Glutamatergic neuron (in vitro differentiated cells): ENCODE measurements at places on chromosomes 1 and 21.

- peak; percentile 82 for DNase-seq
Measured at GRCh38 chr1:161209790-161210409, 5.2 kb upstream of the FCER1G start.

GRCh38 chr1:212255705-212256307 is 29.4 kb upstream of the PPP2R5A start:
- DNase-seq: no peak

GRCh38 chr1:54619749-54620148 is 3.6 kb downstream of the FAM151A start:
- DNase-seq: peak; percentile 35

DNA sequence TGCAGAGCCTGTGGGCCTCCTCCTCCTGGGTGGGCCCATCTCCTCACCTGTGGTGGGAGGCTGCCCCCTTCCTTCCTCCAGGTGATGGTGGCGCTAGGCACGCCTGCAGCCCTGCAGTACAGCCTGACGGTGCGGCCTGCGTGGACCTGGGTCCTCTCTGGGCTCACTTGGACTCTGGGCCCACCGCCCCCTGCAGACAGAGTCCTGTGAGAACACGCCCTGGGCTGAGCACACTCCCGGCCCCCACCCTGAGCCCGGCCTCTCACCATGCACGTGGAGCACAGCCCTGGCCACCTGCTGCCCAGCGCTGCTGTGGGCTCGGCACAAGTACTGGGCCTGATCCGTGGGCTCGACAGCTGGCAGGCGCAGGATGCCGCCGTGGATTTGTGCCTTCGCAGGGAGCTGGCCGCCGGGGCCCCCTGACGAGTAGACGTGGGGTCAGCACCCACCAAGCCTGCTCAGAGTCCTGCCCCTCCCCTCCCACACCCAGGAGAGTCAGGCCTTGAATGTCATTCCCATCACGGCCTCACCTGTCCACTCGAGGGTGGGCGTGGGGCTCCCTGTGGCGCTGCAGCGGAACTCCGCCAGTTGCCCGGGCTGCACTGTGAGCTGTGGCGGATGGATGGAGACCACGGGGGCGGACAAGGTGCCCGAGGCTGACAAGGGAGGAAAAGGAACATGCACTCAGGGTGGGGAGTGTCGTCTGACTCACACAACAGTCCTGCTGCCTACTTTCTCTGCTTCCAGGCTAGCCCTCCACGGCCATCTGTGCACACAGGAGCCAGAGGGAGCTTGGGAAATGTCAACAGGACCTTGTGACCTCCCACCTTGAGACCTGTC is 43.4 kb downstream of the LDLRAD2 start:
- DNase-seq: no peak

GRCh38 chr1:81471255-81471654 is 329.5 kb upstream of the ADGRL2 start:
- DNase-seq: no peak

GRCh38 chr21:34576041-34576511 is 38.8 kb downstream of the RCAN1 start:
- no peak for DNase-seq

DNA sequence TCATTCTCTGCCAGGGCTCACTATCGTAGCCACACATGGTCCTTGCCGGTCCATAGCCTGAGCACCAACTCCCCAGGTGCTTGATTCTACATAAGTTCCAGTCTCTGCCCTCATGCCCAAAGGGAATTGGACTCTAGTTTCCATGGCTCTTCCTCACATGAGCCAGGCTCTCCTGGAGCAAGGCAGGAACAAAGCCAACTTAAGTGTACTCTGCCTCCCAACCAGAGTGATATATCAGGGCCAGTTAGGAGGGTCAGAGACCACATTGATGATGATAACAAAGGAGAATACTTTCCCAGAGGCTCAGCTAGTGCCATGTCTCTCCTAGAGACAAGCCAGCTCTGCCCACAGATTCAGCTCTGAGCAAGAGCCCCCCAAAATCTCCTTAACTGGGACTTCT is 70.9 kb downstream of the ERI3 start:
- DNase-seq: no peak

DNA sequence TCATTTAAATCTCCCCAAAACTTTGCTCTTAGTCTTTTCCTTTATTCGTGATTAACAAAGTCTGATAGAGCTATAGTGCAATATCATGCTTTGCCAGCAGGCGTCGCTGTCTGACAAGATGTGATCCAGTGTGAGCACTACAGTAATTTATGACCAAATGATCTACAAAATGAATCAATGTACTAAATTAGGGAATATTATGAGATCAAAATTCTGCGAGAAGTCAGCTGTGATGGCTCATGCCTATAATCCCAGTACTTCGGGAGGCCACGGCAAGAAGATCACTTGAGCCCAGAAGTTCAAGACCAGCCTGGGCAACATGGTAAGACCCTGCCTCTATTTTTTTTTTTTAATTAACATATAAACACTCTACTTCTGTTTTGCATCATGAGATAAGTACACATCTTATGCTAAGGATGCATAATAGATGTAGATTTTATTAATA is 3.6 kb upstream of the SPSB1 start:
- peak; percentile 75 for DNase-seq

DNA sequence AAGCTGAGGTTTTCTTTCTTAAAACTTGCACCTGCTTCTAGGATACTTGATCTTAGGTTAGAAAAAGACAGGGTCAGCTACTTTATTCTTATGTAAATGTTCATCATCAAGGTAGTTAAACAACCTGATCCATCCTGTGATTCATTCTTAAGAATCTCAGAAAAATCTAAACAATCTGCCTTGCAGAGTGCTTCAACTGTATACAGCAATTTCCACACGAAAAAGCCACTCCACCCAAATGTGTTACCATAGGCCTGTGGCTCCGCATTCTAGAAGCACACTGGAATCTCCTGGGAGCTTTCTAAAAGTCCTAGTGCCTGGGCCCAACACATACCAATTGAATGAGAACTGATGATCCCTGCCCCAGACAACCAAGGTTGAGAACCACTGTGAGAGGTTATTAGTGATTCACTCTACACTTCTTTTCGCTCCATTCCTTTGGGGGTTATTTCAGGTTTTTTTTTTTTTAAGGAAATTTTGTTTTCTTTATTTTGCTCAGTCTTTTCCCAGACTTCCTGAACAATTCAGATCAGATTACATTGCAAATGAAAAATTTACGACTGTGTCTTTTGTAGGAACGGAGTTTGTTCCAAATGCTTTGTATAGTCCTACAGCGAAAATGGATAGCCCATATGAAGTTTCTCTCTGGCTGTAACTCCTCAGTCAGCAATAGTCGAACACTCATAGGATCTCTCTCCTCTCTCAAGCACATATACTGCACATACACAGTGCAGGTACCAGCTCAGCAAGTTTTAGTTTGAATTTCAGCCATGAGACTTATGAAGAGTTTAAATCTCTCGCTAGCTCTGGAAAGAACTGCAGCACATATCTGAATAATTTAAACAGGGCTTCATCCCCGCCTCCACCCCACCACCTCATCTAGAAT is 16.1 kb downstream of the SMYD2 start:
- no peak for DNase-seq

- DNase-seq: no peak
Measured at GRCh38 chr21:37389456-37389855, 22.9 kb downstream of the DYRK1A start.

- DNase-seq: no peak
Measured at GRCh38 chr1:200473698-200474371, 64.0 kb upstream of the ZNF281 start.

DNA sequence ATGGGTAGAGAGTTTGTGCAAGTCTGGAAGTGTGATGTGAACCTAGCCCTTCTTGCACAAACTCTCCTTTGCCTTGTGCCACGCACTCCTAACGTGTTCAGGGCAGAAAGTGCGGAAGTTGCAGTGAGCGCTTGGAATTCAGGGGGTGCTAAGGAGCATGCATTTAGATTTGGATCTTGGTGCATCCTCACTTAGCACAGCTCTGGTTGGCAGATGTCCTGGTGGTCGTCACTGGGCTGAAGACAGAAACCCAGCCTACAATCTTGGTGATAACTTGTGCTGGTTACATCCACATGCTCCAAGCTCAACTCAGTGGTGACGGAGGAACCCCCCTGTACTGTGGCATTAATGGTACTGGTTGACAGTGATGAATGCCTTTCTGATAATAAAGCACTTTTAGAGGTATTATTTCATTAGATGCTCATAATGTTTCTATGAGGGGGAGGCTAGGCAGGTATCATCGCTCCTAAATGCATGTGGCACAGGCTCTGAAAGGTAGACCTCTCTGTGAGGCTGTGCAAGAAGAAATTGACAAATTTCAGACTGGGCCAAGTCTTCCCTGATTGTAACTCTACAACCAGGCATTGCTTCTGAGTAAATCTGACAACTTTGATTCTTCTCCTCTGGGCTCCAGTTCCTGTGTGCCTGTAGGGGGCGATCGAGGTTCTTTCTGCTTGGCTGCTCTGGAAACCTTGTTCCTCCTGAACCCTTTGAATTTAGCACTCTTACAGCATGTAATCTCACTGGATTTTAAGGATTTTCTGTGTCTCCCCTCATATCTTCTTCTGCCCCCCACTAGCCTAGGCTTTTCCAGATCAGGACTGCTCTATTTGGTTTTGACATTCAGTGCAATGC is 40.6 kb downstream of the MAPKAPK2 start:
- DNase-seq: peak; percentile 67

- no peak for DNase-seq
Measured at GRCh38 chr1:98523256-98523655, 138.3 kb upstream of the SNX7 start.

- no peak for DNase-seq
Measured at GRCh38 chr1:179973198-179974110, 18.8 kb downstream of the CEP350 start.

- DNase-seq: no peak
Measured at GRCh38 chr1:48216313-48216712, 6.2 kb upstream of the SLC5A9 start.

- no peak for DNase-seq
Measured at GRCh38 chr21:41501919-41502318, 6.0 kb downstream of the TMPRSS2 start.

DNA sequence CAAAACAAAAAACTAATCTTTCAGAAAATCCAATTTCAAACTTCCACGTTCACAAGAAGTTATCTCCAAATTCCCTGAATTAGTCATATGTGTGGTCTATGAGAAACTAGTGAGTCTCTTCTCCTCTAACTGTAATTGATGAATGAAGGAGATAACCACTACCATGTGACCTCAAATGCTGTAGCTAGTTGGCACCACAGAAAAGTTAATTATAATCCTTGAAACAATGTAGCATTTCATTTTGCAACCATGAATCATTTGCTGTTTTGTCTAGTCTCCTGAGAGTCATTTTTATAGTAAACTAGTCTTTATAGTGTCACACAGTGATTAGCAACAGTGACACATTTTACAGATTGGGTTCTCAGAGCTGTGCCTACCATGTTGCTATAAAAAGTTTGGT is 287.5 kb downstream of the LRRIQ3 start:
- DNase-seq: no peak

DNA sequence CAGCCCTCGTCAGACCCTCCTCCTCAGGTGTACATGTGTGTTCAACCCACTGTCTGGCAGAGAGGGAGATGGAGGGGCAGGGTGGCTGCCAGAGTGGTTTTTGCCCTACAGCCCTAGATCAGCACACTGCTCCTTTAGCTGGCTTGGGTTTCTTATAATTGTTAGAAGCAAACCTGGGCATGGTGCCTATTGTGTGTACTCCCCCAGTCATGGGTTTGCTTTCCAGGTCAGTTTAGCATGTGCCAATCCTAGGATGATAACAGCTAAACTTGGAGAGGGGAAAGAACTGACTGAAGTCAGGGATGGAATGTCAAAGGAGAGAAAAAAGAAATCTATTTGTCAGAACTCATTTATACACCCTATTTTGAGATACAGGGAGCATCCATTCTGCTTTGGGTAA is 63.3 kb downstream of the UCK2 start:
- no peak for DNase-seq

GRCh38 chr21:42250422-42251403 is 31.8 kb downstream of the ABCG1 start:
- DNase-seq: no peak

GRCh38 chr1:166511761-166512160 is 327.5 kb upstream of the POGK start:
- no peak for DNase-seq

- peak; percentile 83 for DNase-seq
Measured at GRCh38 chr21:42337830-42338728, 12.7 kb downstream of the TFF2 start.

GRCh38 chr21:17598437-17598836 is 14.3 kb downstream of the BTG3 start:
- DNase-seq: no peak

DNA sequence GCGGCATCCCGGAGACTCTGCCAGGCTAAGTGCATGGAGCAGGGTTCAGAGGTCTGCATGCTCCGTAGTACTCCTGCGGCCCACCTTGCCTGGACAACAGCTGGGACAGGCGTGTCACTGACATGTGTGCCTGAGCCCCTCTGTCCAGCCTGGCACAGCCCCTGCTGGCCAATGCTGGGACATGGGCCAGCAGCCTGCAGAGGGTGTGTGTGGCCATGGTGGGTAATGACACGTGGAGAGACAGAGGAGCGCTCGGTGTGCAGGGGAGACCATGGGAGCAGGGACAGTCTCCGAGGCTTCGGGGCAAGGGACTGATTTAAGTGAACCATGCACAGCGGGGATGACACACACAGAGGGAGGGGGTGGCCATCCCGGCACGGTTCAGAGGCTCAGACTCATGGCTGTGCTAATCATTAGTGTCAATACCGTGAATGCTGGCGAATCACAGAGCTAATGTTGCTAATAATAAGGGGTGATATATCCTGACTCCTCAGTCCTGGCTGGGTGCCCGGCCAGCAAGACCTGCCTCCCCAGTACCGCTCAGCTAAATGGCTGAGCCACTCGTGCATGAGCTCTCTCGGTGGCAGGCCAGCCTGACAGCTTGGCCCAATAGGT is 41.5 kb downstream of the IGSF21 start:
- peak; percentile 49 for DNase-seq

GRCh38 chr21:35071347-35071746 is 22.2 kb upstream of the RUNX1 start:
- no peak for DNase-seq

DNA sequence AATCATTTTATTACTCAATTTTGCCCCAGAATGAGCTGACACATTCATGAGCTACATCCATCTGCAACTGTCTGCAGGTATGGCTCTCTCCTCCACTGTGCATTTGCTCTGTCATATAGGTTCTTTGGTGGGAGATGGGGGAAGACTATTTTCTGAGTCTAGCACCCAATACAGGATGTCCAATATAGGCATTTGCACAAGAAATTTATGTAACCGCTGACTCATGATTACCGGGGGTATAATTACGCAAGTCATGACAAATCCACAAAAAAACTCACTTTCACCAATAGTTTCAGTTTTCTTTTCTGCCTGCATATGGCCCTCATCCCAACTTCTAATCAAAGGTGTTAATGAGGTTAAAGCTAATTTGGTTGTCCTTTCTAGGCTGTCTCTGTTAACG is 17.5 kb upstream of the VSIG8 start:
- DNase-seq: no peak

GRCh38 chr1:14822493-14822892 is 224.0 kb downstream of the KAZN start:
- DNase-seq: no peak

DNA sequence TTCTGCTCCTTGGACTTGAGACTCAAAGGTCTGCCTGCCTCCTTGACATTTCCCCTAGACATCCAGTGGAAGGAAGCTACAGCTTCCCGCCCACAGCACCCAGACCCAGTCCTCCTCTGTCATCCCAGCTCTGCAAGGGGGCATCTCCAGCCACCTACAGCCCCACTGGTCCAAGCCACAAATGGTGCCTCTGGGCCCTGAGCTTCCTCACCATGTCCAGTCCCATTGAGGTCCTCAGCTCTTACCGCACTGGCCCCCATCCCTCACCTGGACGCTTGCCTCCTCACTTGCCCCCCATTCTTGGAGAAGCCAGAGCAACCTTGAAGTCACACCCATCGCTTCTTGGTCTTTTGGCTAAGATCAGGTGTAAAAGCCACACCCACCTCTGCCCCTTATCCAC is 13.2 kb downstream of the PODN start:
- DNase-seq: no peak
